Activated CD4-positive, CD25-positive, alpha-beta regulatory T cell (primary cell): ENCODE measurements at places on chromosomes 11 and 22.

DNA sequence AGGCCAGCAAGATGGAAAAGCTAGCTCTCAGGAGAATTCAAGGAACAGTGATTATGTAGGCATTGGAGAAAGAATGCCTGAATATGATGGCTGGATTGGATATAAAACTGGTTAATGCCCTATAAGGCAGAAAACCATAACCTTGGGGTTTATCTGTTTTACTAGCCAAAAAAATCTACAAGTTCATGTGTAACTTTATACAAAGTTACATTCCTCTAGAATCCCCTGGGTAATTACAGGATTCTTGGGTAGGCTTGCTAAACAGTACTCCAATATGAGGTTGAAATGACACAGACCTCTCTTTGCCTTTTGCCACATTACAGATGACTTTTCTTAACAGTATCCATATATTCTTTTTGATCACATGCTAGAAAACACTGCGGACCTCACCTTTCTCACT lies 26.0 kb downstream of the TSPAN18 start:
- no peak for DNase-seq

DNA sequence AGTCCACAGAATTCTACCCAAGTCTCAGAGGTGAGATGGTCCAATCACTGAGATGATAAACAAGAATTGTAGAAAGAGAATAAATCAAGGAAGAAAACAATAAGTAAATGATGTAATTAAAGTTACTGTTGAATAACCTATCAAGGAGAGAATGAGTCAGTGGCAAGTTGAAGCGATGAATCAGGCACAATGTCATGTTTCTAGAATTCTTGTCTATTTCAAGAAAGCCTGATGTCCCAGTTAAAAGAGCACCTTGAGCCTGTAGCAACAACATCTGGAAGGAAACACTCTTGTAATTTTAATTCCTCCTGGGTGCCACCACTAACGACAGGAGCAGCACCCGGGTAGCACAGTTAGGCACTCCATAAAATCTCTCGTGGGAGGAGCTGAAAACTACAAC lies 67.9 kb upstream of the SLC35C1 start:
- DNase-seq, result no peak

DNA sequence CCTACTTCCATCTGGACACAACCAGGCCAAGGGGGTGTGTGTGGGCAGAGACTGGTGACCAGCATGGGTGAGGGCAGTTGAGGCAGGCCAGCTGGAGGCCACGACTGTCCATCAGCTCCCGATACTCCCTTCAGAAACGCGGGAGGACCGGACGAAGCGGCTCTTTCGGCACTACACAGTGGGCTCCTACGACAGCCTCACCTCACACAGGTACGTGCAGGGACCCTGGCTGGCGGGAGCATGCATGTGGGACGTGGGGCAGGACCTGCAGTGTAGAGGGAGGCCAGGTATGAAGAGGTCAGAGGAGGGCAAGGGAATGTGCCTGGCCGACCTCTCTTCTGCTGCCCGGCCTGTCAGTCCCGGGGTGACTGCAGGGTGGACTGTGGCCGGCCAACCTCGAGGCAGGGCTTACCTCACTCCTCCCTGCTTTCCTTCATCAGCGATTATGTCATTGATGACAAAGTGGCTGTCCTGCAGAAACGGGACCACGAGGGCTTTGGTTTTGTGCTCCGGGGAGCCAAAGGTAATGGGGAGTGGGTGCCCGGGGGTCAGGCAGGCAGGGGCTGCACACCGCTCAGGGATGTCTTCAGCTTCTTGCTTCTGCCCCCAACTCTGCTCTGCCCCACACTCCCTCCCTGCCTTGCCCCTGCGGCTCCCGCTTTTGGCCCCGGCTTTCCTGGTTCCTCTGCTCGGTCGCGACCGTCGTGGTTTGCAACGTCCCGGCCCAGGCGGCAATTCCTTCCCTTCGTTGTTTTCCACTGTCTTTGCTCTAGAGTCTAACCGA lies 31.3 kb downstream of the SHANK3 start:
- DNase-seq, result no peak

DNA sequence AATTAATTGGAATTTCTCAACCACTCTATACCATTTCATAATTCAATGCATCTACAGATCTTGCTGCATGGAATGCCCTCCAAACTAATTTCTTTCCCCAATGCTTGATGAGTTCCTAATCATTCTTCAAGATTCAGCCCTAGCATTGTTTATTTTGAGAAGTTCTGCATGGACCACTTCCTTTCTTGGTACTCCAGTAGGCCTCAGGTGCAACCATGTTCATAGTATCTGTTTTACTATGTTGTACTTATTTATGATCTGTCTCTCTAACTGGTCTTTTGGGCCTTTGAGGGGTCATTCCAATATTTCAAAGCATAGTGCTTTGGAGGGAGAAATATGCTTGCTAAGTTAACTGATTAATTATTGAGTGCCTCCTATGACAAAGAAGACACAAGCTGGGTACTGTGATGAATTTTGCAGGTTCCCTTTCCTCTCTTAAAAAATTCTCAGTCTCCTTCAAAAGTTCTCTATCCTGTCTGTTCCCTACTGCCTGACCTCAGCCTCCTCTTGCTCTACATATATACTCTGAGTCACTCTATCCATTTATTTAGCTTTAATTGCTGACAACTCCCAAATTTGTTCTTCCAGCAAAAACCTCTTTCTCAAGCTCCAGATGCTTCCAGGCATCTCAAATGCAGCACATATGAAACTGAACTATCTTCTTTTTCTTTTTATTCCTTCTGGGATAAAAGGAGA lies 9.5 kb downstream of the MRPL17 start:
- no peak for DNase-seq

- DNase-seq, result no peak
Observed at GRCh38 chr22:18088825-18089568, 11.2 kb downstream of the PEX26 start.

DNA sequence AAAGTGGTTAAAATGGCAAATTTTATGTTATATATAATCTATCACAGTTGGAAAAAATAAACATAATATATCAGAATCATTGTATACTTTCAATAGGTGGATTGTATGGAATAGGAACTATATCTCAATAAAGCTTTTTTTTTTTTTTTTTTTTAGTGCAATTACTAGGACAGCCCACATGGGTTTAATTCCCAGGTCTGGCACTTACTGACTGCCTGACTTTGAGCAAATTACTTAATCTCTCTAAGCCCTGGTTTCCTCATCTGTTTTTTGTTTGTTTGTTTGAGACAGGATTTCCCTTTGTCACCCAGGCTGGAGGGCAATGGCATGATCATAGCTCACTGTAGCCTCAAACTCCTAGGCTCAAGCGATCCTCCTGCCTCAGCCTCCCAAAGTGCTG lies 26.1 kb upstream of the BAIAP2L2 start:
- DNase-seq, result no peak

DNA sequence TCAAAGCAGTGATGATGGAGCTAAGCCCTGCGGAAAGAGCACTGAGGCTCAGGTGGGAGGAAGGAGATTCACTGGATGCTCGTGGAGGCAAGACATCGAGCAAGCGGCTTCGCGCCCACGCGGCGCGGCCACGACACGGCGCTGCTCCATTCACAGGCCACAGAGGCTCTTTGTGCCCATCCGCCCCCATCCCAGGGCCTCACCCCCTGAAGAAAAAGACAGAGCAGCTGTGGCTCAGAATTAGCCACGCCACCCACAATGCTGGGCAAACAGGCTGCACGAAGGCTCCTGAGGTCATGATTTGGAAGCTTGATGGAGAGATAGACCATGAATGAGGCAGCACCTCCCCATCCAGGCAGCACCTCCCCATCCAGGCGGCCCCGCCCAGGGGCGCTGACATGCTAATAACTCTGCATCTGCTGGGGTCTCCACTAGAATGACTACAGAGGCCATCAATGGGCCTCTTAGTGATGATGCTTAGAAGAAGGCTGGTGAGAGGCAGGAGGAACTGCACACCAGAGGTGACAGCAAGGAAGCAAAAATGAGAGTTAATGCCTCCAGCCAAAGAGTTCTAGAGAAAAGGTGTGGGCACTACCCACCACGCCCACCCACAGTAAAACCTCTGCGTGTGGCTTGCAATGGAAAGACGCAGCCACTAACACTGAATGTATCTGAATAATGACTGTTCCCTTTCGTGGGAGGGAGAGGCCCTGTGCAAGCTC lies 43.5 kb downstream of the MYH9 start:
- no peak for DNase-seq

- no peak for DNase-seq
Observed at GRCh38 chr11:124075841-124076651, 34.9 kb upstream of the OR10G7 start.

GRCh38 chr11:134176284-134176683 lies 47.5 kb downstream of the NCAPD3 start:
- no peak for DNase-seq

DNA sequence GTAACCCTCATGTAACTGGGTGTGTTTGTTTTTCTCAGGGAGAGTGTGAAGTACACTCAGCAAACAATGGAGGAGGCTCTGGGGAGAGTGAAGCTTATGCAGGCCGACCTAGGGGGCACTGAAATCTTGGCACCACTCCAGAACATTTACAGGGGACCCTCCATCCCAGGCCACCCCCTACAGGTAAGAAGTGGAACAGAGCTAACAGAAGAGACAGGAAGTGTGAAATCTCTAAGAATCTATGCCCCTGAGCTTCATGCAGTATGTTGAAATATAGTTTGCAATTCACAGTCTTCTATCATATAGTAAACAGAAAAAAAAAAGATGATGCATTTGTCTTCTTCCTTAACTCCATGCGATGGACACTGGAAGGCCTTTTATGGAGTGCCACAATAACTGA lies 8.4 kb downstream of the VWA5A start:
- DNase-seq, result no peak

DNA sequence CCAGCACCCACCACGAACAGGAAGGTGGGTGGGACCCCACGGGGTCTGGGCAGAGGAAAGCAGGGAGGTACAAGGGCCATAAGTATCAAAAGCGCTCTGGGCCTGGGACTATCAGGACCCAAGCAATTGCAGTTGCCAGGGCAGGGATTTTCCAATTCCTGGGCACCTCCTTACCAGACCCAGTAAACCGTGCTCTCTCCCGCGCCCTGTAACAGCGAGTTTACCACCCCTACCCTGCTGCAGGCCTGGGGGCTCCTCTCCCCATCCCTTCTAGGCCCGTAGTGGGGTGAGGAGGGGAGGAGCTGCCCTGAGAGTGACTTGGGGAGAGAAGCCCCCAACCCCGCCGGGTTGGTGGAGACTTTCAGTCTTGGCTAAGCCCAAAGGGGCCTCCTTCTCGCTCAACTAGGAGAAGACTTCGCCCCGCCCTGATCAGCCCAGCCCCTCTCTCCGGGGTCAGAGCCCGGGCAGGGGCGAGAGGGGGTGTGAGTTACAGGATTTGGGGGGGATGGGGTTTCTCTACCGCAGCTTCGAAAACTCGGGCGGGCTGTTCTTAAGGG lies 5.4 kb downstream of the PAX6 start:
- no peak for DNase-seq

DNA sequence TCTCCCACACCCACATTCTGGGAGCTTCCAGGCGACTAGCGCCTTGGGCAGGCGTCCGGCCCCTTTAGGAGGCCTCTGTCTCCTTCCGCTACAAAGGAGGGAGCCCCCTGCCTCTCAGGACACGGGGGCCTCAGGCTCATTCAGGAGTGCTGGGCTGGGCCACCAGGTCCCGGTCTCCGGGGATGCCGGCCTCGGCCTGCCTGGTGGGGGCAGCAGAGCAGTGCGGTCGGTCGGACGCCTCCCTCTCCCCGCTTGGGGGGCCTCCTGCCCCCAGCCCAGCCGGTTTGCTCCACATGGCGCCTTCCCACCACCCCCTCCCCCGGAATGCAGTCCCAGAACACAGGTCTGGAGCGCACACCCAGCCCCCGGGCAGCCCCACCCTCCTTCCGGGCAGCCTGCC lies 21.9 kb downstream of the MRPL23 start:
- DNase-seq, result no peak

DNA sequence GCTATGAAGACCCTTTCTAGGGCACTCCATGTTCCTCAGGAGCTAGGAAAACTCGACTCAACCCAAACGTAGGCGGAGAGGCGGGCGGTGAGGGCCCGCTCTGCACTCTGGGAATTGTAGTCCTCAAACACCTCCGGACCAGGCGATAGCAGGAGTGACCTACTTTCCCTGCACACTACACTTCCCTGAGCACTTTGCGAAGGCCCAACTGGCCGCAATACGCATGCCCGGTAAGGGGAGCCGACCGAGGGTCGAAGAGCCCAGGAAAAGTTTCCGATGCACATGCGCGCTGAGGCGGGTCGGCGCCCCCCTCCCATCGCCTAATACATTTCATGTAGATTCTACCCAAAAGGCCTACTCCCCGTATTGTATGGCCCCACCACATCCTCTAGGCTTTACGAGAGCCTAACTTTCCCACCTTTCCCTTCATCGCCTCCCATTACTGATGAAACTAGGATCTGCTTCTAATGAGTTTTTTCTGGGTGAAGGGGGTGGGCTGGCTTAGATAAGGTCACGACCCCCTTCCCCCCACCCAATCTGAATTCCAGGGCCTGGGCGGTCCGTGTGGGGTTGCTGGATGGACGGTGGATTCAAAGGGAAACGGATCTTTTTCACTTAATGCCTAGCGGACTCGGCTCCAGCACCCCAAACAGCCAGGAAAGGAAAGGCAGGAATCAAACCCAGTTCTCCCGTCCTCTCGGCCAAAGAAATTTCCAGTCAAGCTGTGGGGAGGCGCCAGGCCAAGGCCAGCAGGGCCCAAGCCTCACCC lies 2.1 kb downstream of the TOB2 start:
- DNase-seq, result peak; percentile 58

DNA sequence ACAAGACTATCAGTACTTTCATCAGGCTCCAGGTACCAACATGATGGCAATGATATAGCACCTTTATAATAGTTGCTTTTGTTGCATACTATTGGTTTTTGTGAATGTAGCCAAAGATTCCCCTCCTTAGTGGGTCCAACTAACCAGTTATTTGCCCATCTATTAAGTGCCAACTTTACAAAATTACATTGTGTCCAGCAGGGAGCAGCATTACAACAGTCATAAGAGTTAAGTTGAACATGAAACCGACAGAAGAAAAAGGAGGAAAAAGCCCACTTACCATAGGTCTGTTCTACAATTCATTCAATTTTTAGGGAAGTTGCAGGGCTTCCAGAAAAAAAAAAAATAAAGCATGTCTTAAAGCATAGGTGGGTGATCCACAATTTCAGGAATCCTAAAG lies 21.6 kb downstream of the IMMP1L start:
- DNase-seq, result no peak

- no peak for DNase-seq
Observed at GRCh38 chr11:57214494-57214893, 22.6 kb downstream of the APLNR start.

DNA sequence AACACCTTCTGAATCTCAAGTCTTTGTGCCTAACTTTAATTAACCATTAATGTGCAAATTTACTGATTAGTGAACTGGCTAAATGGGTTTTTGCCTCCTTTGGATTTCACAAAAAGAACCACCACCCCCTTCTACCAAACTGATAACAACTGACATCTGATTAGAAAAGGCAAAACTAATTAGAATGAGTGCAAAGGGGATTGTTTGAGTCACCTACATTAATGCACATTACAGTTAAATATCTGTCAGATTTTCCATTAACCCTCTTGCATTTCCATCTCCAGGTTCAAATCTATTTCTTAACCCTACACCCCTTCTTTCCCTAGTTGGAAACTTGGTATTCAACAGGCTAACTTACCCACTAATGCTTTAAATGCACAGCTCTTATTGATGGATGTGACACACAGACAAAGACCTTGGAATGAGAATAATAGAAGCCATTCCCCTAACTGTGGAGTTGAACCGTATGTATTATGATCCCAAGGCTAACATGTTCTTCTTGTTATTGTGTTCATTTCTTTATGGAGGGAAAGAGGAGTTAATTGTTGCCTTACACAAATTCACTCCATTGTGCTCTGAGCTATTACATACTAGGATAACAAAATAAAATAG lies 161.5 kb upstream of the MTMR2 start:
- no peak for DNase-seq
